Natural killer cell (primary cell): ENCODE measurements at places on chromosomes 6 and 20. TPM values are rescaled to one million over a fixed set of nuclear protein-coding genes. Genes with fewer than 3 reads are reported as not detected.

DNA sequence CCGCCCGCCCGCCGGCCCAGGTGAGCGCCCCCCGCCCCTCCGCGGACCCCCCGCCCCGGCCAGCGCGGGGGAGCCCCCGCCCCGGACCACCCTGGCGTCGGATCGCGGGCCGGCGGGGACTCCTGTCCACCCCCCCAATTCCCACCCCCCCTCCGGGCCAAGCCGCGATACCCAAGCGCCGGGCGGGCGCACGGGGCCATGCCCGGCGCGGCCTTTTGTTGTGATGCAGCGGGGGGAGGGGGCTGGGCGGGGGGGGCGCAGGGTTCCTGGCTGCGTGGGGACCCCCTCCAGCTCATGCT is 245 bp downstream of the SRC start:
- no peak for DNase-seq

DNA sequence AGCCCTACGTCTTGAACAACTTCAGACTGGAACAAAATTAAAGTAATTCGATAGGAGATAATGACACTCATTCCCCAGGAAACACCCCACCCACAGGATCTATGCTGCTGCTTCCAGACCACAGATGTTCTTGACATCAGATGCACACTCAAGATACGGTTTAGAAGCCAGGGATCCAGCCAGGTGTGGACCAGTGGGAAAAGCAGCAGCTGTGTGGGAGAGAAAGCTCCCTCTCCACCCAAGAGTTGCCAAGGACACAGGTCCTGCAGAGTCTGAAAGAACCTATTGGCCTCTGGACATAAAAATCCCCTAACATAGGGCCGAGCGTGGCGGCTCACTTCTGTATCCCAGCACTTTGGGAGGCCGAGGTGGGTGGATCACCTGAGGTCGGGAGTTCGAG is 91.7 kb upstream of the NFATC2 start:
- DNase-seq, result no peak

DNA sequence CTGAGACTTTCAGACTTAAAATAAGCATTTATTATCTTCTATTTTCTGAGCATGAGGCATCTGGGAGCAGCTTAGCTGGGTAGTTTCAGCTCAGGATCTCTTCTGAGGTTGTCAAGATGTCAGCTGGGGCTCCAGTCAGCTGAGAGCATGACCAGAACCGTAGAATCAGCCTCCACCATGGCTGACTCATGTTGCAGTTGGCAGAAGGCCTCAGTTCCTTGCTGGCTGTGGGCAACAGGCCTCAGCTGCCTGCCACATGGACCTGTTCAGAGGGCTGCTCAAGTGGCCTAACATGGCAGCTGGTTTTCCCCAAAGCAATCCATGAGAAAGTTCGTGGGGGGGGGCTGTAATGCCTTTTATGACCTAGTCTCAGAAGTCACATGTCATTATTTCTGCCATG is 142.3 kb downstream of the LY86 start:
- no peak for DNase-seq

MACROD2 gene
- total RNA-seq, result not detected

GRCh38 chr6:133954657-133955576 is 1.9 kb downstream of the TBPL1 start:
- no peak for DNase-seq

DNA sequence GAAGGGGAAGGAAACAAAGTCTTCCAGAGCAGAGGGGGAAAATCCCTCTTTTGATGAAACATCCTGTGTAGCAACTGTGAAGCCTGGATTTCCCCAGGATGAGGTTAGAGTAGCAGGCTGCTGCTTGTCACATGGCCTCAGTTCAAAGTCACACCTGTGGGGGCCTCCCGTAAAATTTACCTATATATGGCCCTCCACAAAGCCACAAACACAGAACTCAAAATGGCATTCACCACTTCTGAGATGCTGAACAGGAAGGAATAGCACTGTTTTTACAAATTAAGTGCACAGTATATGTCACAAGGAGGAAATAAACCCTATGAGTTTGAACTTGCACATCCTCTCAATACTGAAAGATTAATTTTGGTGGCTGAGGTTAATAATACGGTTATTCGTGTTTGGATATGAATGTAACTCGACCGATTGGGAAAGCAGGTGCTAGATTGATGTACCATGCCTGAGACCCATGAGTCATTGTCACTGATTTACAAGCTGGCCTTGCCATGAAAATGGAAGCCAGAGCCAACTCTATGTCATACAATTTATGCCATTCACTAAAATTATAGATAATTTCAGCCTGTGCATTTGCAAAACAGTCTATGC is 70.6 kb downstream of the SGK1 start:
- DNase-seq, result peak; percentile 95

DNA sequence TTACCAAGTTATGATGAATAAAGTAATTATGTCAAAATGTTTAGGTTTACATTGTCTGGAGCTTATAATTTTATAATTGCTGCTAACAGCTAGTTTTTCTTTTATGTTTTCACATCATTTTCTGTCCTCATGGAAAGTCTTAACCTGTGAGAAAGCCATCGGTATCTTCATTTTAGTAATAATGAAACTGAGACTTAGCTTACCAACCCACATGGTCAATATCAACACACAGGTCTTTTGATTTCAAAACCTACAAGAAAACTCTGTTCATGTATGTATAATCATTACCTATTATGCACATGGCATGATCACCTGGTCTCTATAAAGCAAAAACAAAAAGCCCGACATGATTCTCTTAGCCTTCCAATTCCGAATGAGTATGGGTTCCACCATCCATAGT is 61.9 kb downstream of the KCNQ5 start:
- no peak for DNase-seq

- no peak for DNase-seq
Measured at GRCh38 chr6:45872827-45873365, 142.8 kb downstream of the CLIC5 start.

GRCh38 chr6:151539506-151540268 is 45.9 kb downstream of the CCDC170 start:
- DNase-seq, result no peak

GPR6 gene
- total RNA-seq, result not detected

PSORS1C2 gene
- total RNA-seq, result not detected

DNA sequence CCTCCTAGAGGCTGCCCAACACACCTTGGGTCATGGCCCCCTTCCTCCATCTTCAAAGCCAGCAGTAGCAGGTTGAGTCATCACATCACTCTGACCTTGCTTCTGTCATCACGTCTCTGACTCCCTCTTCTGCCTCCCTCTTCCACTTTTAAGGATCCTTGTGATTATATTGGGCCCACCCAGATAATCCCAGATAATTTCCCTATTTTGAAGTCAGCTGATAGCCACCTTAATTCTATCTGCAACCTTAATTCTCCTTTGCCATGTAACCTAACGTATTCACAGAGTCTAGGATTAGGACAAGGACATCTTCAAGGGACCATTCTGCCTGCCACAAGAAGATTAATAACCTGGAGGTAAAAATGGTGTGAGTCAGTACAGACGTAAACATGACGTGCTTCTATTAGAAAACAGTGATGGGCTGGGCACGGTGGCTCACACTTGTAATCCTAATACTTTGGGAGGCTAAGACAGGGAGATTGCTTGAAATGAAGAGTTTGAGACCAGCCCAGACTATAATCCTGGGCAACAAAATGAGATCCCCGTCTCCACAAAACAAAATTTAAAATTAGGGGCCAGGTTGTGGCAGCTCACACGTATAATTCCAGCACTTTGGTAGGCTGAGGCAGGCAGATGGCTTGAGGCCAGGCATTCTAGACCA is 3.3 kb downstream of the ZSWIM3 start:
- no peak for DNase-seq

DNA sequence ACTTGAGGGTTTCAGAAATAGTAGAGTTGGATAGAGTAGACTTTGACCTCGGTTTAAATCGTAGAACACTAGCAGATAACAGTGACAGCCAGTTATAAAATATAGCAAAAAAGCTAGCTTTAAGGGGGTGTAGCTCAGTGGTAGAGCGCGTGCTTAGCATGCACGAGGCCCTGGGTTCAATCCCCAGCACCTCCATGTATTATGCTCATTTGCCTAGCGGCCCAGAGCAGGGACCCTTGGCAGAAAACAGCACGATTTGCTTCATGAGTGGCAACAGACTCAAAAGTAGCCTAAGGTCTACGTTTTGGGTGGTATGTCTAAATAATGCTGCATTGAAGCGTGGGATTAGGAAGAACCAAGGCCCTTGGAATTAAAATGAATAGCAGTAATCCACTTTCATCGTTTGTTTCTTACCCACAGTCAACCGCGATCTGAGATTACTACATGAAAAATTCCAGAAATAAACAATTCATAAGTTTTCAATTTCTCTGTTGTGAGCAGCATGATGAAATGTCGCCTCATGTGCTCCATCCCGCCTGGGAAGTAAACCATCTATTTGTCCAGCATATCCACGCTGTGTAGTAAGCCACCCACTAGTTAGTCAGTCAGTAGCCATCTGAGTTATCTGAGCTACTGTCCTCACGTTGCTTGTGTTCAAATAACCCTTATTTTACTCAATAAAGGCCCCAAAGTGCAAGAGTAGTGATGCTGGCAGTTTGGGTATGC is 184.9 kb downstream of the GPX5 start:
- no peak for DNase-seq

DNA sequence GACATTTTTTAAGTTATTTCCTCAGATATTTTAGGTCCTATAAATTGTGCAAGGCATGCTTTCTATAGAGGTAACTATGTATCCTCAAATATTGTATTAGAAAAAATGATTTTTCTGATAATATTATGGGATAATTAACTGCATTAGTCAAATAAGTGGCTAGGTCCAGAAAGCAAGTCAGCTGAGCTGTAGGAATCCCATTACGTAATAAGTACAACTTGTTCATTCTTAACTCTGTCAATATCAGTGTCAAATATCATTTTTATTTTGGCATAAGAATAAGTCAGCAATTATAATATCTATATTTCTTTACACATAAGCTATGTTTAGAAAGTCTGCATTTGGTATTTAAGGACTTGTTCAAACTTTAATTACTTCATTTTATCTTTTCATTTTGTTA is 830.9 kb upstream of the GJE1 start:
- no peak for DNase-seq

TSBP1 gene
- total RNA-seq, result not detected

DNA sequence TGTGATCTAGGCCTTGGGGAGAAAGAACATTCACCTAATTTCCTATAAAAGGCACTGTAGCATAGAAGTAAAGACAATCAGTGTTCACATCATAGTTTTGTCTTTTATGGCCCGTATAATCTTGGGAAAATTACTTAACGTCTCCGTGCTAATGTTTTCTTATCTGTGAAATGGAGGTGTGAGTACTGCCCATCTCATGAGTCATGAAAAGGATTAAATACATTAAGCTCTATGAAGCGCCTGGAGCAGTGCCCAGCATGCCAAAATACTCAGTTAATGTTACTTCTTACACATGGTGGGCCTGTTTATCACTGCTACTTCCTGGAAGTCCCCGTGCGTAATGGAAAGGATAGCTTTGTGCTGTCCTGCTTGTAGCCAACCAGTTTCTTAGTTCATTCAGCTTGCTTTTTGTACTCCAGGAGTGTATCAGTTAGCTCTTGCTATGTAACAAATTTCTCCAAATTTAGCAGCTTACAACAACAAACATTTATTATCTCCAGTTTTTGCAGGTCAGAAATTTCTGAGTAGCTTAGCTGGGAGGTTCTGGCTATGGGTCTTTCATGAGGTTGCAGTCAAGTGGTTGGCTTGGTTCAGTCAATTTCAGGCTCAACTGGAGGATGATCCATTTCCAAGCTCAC is 103.6 kb upstream of the BMP2 start:
- no peak for DNase-seq

- no peak for DNase-seq
Measured at GRCh38 chr20:9594284-9594875, 80.0 kb downstream of the LAMP5 start.

GRCh38 chr20:37925265-37926165 is 22.6 kb downstream of the VSTM2L start:
- DNase-seq, result no peak

DNA sequence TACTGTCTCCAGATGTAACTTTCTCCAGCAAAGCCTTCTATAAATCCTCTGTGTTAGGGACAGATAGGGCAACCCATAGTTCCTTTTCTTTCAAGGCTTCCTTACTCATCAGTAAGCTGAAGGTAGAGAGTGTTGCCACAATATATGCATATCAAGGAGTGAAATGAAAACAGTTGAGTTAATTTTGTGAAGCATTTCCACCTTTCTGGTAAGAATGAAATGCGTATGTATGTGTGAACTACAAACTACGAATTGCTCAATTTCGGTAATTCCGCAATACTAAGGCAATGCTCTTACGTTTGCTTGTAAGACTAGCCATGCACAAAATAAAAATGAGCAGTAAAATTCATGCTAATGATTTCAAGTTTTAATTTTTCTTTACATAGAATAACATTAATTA is 61.2 kb upstream of the HBS1L start:
- DNase-seq, result no peak

DNA sequence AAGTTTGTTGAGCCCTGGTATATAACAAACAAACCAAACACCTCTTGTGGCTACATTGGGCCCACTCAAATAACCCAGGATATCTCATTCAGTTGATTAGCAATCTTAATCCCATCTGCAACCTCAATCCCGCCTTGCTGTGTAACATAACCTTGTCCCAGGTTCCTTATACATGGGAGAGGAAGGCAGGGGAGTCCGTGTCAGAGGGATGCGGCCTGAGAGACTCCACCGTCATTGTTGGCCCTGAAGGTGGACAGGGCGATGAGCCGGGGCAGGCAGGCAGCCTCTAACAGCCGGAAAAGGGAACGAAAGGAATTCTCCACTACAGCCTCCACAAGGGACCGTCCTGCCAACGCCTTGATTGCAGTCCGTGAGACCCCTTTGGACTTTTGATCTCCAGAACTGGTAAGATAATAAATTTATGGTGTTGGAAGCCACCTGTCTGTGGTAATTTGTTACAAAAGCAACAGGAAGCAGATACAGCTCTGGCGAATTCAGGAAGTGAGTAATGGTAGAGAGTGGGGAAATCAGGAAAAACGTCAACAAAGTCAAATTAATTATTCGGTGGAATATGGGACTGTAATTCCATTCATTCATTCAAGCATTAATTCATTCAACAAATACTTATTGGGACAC is 124.5 kb upstream of the SALL4 start:
- no peak for DNase-seq

GRCh38 chr6:124260337-124260736 is 456.7 kb downstream of the NKAIN2 start:
- DNase-seq, result no peak

POM121L2 gene
- not detected for total RNA-seq

BTBD3 gene
- total RNA-seq, result 5.3 TPM

WFDC5 gene
- not detected for total RNA-seq

DNA sequence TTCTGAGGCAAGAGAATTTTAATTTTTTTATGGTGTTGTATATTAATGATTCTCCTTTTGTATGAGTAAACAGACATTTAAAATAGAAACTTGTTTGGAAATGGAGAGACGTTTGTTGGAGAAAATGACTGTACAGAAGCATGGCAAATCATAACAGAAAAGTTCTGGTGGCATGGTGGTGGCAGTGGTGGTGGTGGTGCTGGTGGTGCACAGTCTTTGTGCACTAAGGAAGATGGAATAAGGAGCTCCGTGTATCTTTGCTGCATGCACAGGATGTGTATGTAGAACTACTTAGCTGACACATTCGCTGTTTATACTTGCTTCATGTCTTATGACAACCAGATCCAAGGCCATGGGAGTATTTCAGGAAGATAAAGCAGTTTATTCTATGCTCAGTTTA is 294.9 kb downstream of the UTRN start:
- DNase-seq, result no peak

GLO1 gene
- total RNA-seq, result 24.2 TPM

- no peak for DNase-seq
Measured at GRCh38 chr6:133730881-133731280, 158.0 kb upstream of the TCF21 start.
